WTC11 (cell line): ENCODE measurements at places on chromosomes 5 and 9.

- no peak for DNase-seq
Observed at GRCh38 chr9:120043448-120043847, 536.5 kb downstream of the CDK5RAP2 start.

- DNase-seq: no peak
Observed at GRCh38 chr9:124613849-124614248, 106.7 kb upstream of the NR5A1 start.

- no peak for DNase-seq
Observed at GRCh38 chr5:86127696-86128095, 490.0 kb upstream of the COX7C start.

GRCh38 chr5:61449804-61450492 lies 117.9 kb downstream of the ZSWIM6 start:
- DNase-seq: no peak

DNA sequence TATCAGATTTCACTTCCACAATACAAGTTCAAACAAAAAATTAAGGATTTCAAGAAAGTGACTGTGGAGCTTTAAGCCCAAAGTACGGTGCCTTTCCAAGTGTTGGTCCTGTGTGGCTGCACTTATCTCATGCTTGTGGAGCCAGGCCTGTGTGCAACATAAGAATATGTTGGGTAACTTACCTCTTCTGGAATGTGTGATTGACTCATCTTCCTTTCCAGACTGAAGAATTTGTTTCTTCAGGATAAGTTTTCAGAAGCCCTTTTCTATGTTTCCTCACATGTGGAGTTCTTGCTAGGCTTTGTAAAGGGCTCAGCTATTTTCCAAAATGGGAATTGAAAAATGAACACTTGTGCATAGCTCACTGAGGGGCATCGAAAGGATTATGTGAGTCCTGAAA lies 485.1 kb upstream of the PAPPA start:
- no peak for DNase-seq

DNA sequence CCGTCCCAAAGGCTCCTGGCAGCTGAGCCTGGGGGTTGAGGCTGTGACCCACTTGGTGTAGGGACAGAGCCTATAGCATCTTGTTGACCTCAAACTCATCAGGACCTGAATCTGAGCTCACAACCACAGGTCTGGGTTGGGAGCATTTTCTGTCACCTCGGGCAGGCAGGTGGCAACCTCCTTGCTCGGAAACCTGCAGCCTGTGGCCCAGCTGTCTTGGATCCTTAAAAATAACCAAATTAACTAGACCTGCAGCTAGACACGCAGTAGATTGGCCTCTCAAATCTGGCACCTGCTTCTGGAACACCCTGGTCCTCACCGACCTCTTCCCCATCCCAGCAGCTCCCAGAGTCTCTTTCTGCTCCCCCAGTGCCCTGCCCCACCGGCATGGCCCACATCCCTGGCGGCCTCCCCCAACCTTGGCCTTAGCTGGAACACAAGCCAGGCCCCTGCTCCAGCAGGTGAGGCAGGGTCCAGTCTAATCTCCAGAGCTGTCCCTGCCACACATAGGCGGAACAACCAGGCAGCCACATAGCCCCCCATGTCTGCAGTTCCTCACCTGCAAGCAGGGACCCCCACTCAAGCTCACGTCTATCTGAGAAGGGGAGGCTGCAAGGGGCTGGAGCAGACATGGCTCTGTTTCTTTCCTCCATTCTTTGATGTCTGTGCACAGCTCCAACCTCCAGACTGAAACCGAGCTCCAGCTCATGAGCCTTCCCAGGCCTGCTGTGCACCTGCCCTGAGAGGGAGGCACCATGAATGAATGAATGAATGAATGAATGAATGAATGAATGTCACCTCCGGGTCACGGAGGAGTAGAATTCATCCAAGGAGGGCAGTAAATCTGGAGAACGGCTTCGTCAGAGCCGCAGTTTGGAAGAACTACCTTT lies 28.3 kb downstream of the PAEP start:
- no peak for DNase-seq

DNA sequence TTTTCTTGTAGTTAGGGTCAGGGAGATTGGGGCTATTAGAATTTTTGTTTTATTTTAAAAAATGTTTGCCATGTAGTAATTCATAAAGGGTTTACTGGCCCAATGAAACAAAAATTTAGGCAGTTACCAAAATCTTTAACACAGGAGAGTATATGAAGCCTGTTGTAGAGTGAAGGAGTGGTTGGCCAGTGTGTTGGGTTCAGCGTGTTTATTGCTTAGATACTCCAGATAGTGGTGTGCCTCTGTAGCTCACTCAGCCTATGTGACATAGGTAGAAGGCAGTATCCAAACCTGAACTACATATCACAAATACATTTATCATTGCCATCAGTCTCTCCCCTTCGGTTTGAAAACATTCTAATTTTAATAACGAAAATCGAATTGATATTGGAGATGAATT lies 1.2 kb downstream of the TEK start:
- DNase-seq: no peak

DNA sequence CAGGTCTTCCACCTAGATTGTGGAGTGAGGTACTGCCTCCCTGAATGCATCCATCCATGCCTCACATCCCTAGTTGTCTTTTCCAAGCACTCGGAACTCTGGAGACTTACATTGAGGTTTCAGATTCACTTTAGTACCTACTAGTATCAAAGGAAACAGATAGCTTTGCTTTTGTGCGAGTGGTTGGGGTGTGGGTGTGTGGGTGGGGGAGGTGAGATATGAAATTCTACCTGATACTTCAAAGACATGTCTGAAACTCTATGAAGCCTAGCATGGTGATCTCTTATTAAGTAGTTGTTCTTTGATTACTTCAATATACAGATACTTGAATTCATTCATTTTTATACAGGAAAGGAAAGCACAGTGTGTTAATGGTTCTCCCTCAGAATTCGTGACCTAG lies 64.4 kb downstream of the MCCC2 start:
- no peak for DNase-seq

- no peak for DNase-seq
Observed at GRCh38 chr5:131462454-131462853, 172.6 kb downstream of the RAPGEF6 start.

GRCh38 chr9:131728546-131728910 lies 11.3 kb downstream of the RAPGEF1 start:
- no peak for DNase-seq

DNA sequence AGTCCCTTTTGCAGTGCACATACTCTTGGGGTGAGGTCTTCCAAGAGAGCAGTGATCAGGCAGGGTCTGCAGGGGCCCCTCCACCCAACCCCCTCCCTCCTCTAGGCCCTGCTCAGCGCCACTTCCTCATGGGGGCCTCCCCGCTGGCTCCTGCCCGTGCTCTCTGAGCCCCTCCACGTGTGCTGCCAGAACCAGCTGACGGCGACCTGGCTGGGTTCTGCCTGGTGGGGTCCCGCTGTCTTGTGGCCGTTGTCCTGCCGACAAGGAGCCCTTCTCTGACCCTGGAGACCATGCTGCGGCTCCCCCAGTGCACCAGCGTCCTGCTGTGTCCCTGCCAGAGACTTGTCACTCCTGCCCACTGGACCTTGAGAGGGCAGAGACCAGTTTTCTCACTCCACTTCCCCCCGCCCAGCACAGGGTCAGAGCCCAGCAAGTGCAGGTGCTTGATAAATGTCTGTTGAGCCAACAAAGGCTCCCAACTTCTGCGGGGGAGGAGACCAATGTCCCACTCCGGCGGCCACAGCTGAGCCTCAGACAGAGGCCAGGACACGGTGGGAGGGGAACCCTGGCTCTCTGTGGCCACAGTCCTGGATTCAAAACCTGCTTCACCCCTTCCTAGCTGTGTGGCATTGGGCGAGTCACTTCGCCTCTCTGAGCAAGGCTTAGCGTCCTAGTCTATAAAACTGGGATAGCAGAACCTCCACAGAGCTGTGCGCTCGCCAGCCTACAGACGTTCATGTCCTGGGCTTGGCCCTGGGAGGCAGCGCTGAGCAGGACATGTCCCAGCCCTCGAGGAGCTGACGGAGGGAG lies 24.8 kb downstream of the SARDH start:
- no peak for DNase-seq

DNA sequence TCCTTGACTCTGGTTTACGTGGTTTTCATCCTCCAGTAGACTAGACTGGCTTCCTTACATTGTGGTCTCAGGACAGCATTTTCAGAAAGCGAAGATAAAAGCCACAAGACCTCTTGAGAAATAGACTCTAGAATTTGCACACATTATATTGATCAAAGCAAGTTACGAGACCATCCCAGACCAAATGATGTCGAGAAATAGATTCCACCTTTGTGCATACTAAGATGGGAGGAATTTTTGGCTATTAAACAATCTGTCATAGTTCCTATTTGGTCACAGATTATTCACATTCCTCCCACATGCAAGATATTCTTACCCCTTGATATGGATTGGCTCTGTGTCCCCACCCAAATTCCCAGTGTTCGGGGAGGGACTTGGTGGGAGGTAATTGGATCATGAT lies 65.6 kb downstream of the TEX10 start:
- DNase-seq: no peak

DNA sequence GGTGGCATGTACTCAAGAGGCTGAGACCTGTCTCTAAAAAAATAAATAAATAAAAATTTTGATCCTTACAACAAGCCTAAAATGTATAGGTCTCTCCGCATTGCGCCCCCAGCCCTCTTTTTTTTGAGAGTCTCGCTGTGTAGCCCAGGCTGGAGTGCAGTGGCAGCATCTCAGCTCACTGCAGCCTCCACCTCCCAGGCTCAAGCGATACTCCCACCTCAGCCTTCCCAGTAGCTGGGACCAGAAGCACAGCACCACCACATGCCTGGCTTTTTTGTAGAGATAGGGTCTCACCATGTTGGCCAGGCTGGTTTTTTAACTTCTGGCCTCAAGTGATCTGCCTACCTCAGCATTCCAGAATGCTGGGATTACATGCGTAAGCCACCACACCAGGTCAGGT lies 2.2 kb upstream of the GARIN3 start:
- no peak for DNase-seq

GRCh38 chr9:108245901-108246300 lies 609.9 kb downstream of the ACTL7B start:
- DNase-seq: no peak

- no peak for DNase-seq
Observed at GRCh38 chr5:175599210-175599609, 58.7 kb upstream of the HRH2 start.
